ENCODE measurements at places on chromosomes 11 and 22. TPM values are rescaled to one million over a fixed set of nuclear protein-coding genes. Genes with fewer than 3 reads are reported as not detected.
A peak's percentile ranks its signal among the peaks of the same experiment; 100 is the strongest.

GRCh38 chr11:37533087-37533486, 935.1 kb upstream of the RAG2 start:
- H3K27me3 ChIP-seq, result no peaks in the 10 kb centered on the region
- no peak for DNase-seq
- H3K4me1 ChIP-seq, result no peaks in the 10 kb centered on the region
- no peaks in the 10 kb centered on the region for H3K36me3 ChIP-seq
- no peak overlapping the region for H3K27ac ChIP-seq

Gene SCYL1
- total RNA-seq, result 58.9 TPM

Gene LIF
- 1.4 TPM for total RNA-seq

- DNase-seq, result no peak
- no peaks in the 10 kb centered on the region for H3K27me3 ChIP-seq
- H3K27ac ChIP-seq, result peak overlapping the region; percentile 62
- no peaks in the 10 kb centered on the region for H3K4me1 ChIP-seq
- H3K4me3 ChIP-seq, result peak overlapping the region; percentile 33
- peaks cover 26% of the 10 kb centered on the region for H3K36me3 ChIP-seq
These were observed 653 bp downstream of the IL18BP start for GRCh38 chr11:71999362-71999761.

Gene SHANK2
- 32.5 TPM for total RNA-seq

DNA sequence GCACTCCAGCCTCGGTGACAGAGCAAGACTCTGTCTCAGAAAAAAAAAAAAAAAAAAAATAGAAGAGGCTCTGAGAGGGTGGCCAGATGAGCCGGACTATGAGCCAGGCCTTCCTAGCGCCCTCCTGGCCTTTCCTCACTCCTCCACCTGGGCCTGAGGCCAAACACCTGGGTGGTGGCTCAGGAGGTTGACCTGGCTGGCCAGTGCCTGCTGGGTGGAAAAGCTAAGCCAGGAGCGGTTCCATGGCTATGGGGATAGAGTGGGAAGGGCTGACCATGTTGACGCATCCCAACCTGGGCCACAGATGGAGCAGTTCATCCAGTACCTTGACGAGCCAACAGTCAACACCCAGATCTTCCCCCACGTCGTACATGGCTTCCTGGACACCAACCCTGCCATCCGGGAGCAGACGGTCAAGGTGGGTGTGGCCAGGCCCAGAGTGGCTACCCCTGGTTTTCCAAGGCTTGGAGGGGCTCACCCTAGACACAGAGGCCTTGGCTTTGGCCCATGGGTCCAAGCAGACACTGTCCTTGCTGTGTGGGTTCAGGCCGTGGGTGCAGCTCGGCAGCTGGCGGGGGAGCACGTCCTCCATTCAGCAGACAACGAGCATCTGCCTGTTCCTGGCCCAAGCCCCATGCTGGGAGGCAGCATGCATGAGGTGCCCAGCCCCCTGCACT, 7.6 kb downstream of the SCYL1 start:
- no peak overlapping the region for H3K4me3 ChIP-seq
- no peak overlapping the region for H3K27ac ChIP-seq
- DNase-seq, result peak; percentile 72
- H3K4me1 ChIP-seq, result peaks cover 38% of the 10 kb centered on the region
- peaks cover 3% of the 10 kb centered on the region for H3K36me3 ChIP-seq
- H3K27me3 ChIP-seq, result no peaks in the 10 kb centered on the region

Gene TMPRSS5
- total RNA-seq, result not detected

DNA sequence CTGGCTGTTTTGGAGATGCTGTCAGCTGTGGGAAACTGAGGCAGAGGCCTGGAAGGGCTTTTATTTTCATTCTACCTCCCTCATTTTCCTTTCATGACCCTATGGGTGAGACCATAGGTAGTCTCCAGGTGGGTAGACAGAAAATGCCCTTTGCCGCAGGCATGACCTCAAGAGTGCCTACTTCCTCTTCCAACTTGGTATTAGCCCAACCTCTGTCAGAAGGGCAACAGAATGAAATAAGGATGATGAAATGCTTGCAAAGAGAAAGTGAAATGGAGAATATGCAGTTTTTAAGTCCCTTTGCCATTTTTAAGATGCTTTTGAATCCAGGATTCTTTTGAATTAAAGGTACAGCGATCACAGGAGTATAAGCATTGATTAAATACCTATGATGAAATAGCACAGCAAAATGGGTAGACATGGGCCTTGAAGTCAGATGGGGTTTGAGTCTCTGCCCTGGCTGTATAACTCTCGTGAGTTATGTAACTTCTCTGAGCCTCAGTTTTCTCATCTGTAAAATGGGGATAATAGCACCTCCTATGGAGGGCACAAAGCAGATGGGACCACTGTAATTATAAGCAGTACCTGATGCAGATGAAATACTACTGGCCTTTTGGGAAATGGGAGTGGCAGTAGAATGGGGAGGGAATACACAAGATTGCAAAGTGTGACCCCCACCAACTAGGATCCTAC, 3.7 kb downstream of the ASPHD2 start:
- H3K36me3 ChIP-seq, result no peaks in the 10 kb centered on the region
- no peaks in the 10 kb centered on the region for H3K4me1 ChIP-seq
- H3K27ac ChIP-seq, result no peak overlapping the region
- H3K4me3 ChIP-seq, result no peak overlapping the region
- no peak for DNase-seq
- H3K27me3 ChIP-seq, result no peaks in the 10 kb centered on the region

GRCh38 chr11:6410695-6411430, 8.0 kb downstream of the APBB1 start:
- no peak overlapping the region for H3K27ac ChIP-seq
- no peaks in the 10 kb centered on the region for H3K36me3 ChIP-seq
- no peak overlapping the region for H3K4me3 ChIP-seq

Gene CEP164
- 9.3 TPM for total RNA-seq

GRCh38 chr11:128629516-128630106, 42.3 kb upstream of the ETS1 start:
- H3K4me3 ChIP-seq, result no peak overlapping the region
- DNase-seq, result peak; percentile 66
- H3K4me1 ChIP-seq, result no peaks in the 10 kb centered on the region
- peak overlapping the region; percentile 60 for H3K27ac ChIP-seq

- H3K4me1 ChIP-seq, result no peaks in the 10 kb centered on the region
- no peaks in the 10 kb centered on the region for H3K27me3 ChIP-seq
- no peak overlapping the region for H3K4me3 ChIP-seq
- no peak overlapping the region for H3K27ac ChIP-seq
These were observed 201.2 kb upstream of the E2F8 start for GRCh38 chr11:19441752-19442553.

- no peak overlapping the region for H3K27ac ChIP-seq
- H3K27me3 ChIP-seq, result no peaks in the 10 kb centered on the region
- no peak for DNase-seq
- H3K4me3 ChIP-seq, result no peak overlapping the region
These were observed 12.2 kb upstream of the TPP1 start for GRCh38 chr11:6631361-6631890.

Gene MMP8
- total RNA-seq, result not detected

DNA sequence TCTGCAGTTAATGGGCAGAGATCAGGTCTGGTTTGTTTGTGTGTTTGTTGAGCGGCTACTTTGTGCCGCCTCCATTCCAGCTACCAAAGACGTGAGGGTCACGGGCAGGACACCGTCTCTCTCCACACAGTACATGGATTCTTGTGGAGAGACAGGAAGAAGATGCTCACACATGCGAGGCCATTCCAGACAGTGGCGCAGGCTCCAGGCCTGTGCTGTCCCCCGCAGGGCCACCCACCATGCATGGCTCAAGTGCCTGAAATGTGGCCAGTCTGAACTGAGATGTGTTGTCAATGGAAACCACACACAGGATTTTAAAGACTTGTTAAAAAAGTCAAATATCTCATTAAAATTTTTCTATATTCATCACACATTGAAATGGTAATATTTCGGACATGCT, 848.3 kb downstream of the TBC1D22A start:
- no peaks in the 10 kb centered on the region for H3K4me1 ChIP-seq
- H3K27me3 ChIP-seq, result no peaks in the 10 kb centered on the region
- no peaks in the 10 kb centered on the region for H3K36me3 ChIP-seq
- no peak overlapping the region for H3K27ac ChIP-seq

Gene NLRP10
- total RNA-seq, result not detected

DNA sequence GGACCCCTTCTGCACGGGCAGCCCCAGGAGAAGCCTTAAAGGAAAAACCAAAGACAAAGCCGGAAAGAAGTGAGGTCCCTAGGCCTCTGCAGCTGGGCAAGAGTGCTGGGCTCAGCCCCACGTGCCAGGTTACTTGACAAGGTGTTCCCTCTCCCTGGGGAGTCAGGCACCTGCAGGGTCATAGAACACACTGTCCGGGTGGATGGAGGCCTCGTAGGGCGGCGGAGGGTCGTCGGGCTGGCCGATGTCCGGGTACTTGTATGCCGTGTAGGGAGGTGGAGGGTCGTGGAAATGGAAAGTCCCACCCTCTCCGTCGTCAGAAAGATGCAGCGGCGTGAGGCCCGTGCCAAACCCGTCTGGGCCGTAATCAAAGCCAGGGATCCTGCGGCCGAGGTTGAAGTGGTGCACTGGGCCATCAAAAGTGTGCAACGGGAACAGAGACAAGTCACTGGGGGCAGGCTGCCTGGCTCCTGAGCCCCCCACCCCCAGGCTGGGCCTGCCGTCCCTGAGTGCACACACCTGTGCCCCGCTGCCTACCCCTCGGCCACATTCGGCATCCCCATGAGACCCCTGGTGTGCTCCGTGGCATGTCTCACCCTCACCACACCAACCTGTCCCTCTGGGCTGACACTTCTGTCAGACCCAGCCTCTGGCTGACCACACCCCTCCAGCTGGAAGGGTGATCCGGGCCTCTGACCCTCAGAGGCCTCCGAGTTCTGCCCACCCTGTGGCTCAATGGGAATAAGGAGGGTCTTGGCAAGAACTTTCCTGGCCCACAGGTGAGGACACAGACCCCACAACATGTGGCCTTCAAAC, 81.1 kb downstream of the DGCR2 start:
- H3K4me3 ChIP-seq, result no peak overlapping the region
- H3K36me3 ChIP-seq, result no peaks in the 10 kb centered on the region
- no peaks in the 10 kb centered on the region for H3K27me3 ChIP-seq
- peak; percentile 19 for DNase-seq

DNA sequence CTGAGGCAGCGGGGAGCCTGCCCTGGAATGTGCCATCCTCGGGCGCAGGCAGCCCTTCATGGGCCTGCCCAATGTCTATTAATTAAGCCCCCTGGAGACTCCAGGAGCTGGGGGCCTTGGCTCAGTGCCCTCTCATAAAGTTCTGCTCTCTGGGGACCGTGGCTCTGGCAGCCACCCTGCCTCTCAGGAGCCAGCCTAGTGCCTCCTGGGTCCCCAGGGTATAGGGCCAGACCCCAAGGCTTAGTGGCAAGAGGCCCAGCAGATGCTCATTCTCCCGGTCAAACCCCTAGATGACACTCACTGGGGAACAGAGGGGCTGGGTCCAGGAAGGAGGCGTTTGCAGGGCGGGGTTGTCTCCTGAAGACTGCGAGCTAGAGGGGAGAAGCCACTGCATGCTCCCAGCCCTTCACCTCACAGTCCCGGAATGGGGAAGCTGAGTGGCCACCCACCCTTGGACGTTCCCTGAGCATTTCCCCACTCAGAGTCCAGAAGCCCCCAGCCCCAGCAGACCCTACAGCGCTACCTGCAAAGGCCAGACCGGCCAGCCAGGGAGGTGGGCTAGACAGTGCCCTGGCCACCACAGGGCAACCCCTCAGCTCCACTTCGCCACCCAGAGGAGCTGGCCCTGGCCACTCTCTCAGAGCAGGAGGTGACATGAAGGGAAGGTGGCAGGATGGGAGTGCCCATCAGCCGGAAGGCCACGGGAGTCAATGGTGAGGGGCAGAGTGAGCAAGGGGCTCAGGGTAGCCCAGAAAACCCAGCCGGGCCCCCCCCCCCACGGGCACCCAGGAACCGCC, 83.0 kb downstream of the CDKN1C start:
- DNase-seq, result peak; percentile 11
- H3K4me3 ChIP-seq, result no peak overlapping the region
- no peak overlapping the region for H3K27ac ChIP-seq
- H3K36me3 ChIP-seq, result no peaks in the 10 kb centered on the region
- H3K4me1 ChIP-seq, result no peaks in the 10 kb centered on the region

Gene IL17REL
- total RNA-seq, result not detected

- DNase-seq, result peak; percentile 74
- no peaks in the 10 kb centered on the region for H3K27me3 ChIP-seq
- no peaks in the 10 kb centered on the region for H3K4me1 ChIP-seq
- no peaks in the 10 kb centered on the region for H3K36me3 ChIP-seq
- H3K4me3 ChIP-seq, result no peak overlapping the region
- no peak overlapping the region for H3K27ac ChIP-seq
These were observed 62.2 kb upstream of the B3GAT1 start for GRCh38 chr11:134474070-134474860.

DNA sequence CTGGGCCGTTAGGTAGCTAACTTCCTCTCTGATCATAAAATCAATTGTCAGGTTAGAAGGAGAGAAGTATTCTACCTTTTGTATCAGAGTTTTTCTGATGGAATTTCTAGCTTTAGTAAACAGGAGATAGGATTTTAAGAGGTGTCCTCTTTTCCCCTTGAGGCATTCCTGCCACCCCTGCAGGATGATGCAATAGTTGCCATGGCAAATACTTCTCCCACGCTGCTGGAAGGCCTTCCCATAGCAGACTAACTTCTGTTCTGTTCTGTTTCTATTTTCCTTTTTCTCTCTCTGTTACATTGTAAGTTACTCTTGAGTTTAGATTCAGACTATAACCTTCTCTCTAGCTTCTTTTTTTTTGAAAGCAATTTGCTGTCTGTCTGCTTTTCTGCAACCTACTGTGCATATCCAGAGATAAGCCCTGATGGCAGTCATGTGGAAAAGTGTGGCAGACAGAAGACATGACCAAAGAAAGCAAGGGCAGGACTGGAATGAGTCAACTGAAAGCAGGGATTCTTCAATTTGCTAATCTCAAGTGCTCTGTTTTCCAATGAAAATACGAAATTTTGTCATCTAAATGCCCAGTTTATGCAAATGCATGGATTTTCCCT, 679.1 kb downstream of the DLG2 start:
- DNase-seq, result no peak
- no peaks in the 10 kb centered on the region for H3K27me3 ChIP-seq
- no peak overlapping the region for H3K4me3 ChIP-seq
- H3K4me1 ChIP-seq, result no peaks in the 10 kb centered on the region
- H3K36me3 ChIP-seq, result no peaks in the 10 kb centered on the region
- H3K27ac ChIP-seq, result no peak overlapping the region

DNA sequence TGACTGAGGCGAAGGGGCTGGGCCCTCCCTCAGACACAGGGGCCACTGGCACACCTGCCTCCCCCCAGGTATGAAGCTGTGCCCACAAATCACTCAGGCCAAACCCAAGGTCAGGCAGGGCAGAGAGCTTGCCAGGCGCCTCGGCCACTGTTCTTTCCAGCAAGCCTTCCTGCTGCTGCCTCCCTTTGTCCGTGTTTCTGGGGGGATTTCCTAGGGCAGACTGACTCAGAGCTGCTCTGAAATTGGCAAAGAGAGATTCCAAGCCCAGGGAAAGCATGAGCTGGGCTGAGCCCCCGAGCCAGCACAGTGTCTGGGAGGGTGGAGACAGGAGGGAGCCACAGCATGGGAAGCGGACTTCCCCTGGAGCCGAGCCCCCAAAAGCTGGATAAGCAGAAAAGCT, 33.2 kb downstream of the PPP2R1B start:
- H3K27ac ChIP-seq, result peak overlapping the region; percentile 93
- no peak for DNase-seq
- no peak overlapping the region for H3K4me3 ChIP-seq
- H3K4me1 ChIP-seq, result peaks cover 67% of the 10 kb centered on the region
